ENCODE measurements at places on chromosomes 3 and 15.

DNA sequence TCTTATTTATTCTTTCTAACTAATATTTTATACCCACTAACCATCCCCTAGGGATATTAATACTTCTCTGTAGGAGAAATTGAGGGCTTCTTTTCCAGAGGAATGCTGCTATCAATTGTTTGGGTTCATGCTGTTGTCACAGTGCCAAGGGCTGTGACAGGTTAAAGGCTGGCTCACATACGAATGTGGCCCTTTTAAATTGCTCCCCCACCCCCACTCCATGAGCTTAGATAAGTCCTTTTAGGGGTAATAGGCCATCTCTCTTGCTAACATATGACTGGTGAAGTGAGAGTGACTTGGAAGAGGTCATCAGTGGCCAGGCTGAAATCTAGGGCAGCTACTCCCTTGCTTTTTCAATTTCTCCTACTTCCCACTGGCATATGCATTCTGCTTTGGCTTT, 121.9 kb upstream of the DPH6 start:
- no peak for DNase-seq

DNA sequence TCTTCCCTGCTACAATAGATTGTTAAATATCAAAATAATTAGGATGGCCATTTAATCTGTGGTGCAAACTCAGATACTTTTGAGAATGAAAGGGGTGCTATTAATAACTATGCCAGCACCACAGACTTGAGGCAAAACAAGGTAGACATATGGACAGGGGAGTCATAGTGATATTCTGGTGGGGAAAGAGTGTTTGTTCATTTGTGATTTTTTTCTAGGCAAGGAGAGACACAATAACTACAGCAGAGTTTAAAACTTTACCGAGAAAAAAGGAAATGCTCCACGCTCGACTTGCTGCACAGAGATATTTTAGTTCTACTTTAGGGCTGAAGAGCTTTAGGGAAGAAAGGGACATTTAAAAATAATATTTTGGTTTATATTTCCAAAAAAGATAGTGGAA, 611.2 kb upstream of the GRM7 start:
- DNase-seq: no peak

DNA sequence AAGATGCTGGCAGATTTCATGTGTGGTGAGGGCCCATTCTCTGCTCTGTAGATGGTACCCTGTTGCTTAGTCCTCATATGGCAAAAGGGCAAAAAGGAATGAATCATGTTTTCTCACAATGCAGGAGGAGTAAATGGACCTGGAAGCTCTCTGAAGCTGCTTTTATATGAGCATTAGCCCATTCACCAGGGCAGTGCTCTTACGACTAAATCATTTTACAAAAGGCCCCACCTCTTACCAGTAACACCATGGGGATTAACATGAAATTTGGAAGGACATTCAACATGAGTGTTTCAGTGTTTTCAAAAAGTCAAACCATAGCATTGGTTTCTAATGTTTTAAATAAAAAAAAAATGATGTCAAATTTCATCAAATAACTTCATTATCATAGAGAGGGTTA, 495.7 kb upstream of the CBLB start:
- no peak for DNase-seq

DNA sequence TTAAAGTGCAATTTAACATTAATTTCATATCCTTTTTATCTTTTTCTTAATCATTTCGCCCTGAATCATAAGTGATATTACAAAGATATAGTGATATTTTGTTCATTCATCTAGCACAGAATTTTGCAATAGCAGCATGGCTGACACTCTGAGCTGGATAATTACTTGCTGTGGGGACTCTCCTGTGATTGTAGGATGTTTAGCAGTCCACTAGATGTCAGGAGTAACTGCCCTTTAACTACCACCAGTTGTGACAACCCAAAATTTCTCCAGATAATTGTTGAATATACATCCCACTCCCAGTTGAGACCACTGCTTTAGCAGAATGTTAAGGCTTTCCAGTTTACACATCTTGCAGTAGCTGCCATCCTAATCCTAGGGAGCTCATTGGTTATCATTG, 196.8 kb upstream of the MBNL1 start:
- DNase-seq: peak; percentile 61

DNA sequence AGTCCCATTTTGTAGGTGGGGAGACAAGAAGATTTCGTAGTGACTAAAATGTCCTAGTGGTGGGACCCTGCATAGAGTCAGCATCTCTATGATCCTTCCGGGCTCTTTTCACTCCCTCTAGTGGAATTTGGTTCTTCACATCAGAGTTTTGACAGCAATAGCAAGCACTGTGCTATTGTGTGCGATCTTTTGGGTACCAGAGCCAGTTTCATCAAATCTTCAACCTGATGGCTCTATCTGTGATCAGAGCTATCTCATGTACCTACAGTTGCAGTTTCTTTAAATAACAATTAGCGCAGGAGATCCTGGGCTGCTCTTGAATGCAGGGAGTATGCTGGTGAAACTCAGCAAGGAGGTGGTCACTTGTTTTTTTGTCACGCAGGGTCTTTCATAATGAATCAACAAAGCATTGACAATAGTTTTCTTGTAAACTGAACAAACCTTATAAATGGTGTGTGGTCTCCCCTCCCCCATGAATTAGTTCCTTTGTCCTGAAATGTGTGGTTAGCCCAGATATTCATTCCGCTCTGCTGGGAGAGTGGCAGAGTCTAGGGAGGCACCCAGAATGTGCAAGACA, 257.2 kb upstream of the SOX2 start:
- DNase-seq: no peak

DNA sequence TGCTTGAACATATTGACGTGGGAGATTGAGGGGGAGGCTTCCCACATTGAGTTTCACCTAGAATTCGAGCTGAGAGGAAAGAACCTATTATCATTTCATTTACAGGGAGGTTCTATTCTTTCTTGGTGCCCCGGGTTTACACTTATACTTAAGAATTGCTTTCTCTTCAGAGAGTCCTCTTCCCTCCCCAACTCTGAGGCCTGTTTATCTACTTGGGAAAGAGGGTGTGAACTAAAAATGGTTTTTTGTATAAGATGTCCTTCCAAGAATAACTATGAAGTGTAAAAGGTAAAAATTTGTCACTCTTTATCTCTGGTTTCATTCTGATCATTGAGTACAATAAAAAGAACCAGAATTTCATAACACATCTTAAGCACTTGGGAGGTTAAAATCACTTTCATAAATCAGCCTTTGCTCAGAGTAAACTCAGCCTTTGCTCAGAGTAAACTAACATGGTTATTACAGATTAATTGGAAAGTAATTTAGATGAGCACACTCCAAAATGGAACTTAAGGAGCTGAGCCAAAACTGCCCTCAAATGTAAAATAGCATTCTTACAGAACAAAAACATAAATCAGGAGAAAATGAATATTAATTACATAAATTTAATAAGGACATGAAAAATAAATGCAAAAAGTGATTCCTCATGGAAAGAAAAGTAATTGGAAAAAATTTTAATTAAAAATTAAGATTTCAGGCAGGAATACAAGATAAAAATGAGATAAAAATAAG, 75.2 kb downstream of the GADL1 start:
- DNase-seq: no peak

- DNase-seq: no peak
These were observed 94.6 kb downstream of the ZPLD1 start for GRCh38 chr3:102529452-102529851.

GRCh38 chr3:158233791-158234190, 123.9 kb downstream of the RSRC1 start:
- DNase-seq: no peak

GRCh38 chr15:66939016-66939415, 126.4 kb upstream of the SMAD3 start:
- no peak for DNase-seq

DNA sequence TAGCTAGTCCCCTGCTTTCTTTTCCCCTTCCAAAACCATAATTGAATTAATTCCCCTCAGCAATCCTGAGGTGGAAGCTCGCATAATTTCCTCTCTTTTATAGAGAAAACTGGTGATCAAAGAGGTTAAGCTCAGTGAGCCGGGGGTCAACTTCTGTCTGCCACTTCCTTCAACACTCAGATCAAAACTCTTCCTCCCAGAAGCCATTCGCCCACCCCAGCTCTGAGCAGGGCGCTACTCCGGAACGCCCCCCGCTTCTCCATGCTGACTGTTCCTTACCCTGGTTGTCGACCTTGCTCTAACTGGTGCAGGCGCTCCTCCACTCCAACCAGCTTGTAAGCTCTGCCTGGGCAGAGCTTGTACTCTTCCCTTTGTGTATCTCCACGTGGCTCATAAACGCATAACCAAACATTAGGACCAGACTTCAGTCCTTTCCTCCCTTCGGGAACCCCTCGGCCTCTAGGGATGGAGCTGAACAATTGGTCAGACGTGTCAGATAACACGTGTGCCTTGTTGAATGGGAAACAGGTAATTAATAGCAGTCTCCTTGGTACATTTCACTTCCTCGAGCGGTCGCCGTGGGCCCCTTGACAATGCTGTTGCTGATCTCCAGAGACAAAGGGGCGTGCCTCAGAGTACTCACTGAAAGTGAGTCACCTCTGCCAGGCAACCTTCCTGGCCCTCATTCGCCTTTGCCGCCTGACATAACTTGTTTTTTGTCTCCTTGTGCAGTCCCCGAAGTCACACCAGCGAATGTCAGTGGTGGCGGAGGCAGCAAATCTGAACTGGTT, 71.8 kb downstream of the IL5RA start:
- no peak for DNase-seq

- DNase-seq: no peak
These were observed 3.4 kb upstream of the DISP2 start for GRCh38 chr15:40354408-40355171.

- peak; percentile 49 for DNase-seq
These were observed at the start of gene ZNF710 for GRCh38 chr15:90001062-90001682. TSS of gene ZNF710 (plus strand) at chr15:90001324. CDS start at chr15:90067138, 65,814 bp downstream.

DNA sequence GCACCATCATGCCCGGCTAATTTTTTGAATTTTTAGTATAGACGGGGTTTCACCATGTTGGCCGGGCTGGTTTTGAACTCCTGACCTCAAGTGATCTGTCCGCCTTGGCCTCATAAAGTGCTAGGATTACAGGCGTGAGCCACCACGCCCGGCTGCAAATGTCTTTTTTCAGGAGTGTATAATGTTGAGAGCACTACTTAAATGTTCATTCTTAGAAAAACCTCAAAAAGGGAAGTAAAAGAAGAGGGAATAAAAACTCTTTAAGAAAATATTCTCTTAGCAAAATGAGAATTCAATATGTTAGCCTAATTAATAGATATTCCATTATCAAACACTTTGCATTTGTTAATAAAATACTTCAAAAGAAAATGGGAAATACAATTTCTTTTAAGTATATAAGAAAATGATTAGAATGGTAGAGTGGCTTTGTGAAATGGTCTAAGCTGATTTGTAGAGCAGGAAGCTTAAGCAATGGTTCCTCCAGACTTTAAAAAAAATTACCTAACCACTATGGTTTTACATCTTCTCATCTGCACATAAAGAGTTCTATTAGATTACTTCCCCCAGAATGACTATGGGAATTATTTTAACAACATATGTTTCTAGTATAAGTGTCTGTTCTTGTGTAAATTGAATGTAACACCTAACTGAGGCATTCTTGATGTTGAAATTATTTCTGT, 226.7 kb upstream of the ALCAM start:
- DNase-seq: peak; percentile 22

DNA sequence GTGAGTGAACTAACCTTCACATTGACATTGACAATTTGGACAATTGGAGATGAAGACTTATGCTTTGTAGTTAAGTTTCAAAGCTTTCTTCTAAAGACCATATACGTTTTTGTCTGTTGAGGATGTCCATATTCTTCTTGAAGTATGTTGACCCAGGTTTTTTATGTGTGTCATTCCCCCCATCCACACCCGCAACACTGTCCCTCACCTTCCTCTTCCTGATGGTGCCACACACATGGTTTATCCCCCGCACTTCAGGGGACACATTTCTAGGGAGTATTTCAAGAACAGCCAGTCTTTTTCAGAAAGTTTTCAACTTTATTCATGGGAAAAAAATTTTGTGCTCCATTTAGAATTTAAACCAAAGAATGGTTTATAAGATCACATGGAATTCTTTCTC, 105.1 kb downstream of the GHSR start:
- DNase-seq: no peak

- no peak for DNase-seq
These were observed 10.4 kb upstream of the BRPF1 start for GRCh38 chr3:9721015-9721699.

- DNase-seq: no peak
These were observed 34.7 kb upstream of the BDH1 start for GRCh38 chr3:197590313-197590962.

GRCh38 chr3:126390751-126391150, 4.0 kb upstream of the CFAP100 start:
- DNase-seq: no peak

DNA sequence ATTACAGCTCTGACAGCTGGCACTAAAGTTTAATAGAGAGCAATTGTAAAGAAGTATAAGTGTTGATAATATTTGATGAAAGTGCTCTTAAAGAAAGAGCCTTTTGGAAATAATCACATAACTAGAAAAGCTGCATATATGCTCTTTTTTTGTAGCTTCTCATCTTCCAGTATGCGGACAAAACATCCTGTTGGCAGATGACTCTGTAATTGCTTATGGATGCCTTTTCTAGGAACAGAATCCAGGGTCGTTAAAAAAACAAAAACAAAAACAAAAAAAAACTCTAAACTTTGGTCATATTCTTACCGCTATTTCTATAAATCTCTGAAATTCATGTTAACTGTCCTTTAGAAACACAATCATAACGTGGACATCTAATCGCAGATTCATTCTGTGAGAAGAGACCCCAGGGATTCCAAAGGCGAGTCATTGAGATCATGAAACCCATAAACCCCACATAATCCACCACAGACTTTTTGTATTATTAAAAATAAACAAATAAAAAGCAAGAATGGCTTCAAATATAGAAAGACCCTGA, 109.8 kb downstream of the EPHA3 start:
- no peak for DNase-seq

DNA sequence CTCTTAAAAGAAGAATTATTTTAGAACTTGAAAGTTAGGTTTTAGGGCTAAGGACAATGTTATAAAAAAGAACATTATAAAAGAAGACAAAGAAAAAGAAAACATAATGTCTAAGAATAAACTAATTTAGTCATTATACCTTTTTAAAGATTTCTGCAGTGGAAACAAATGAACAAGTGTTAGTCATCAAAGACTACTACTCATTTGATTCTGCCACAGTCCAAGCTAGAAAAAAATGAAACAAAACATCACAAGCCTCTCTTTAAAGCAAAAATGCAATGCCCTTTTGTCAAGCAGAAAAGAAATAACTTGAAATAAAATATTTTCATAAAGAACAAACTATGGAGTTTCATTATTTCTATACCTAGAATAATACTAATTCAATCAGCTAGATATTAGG, 102.0 kb downstream of the TBC1D5 start:
- DNase-seq: peak; percentile 34

GRCh38 chr3:56751056-56751707, 50.6 kb downstream of the ARHGEF3 start:
- DNase-seq: no peak

DNA sequence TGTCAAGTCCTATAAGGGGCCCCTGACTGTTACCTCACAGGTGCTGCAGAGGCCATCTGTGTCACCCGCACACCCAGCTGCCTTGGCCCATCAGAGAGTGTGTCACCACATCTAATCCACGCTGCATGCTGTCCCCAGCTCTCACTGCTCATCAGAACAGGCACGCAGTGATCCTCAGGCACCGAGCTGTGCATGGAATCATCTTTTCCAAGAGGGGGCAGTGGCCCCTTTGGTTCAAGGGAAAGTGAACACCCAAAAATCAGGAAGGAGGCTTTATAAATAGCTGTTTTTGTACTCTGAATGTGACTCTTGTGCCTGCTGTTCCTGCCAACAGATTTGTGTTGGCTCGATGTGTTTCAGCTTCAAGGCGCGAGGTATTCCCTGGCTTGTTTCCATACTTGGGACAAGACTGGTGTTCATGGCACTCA, 110.3 kb upstream of the ETV5 start:
- no peak for DNase-seq

- no peak for DNase-seq
These were observed 336.5 kb upstream of the ALCAM start for GRCh38 chr3:105030211-105030610.

Measured in suppressor macrophage treated with lipopolysaccharide for 4 hours (primary cell).